ENCODE measurements at places on chromosomes 11 and 22. TPM values are rescaled to one million over a fixed set of nuclear protein-coding genes. Genes with fewer than 3 reads are reported as not detected.

Gene KDM4D
- total RNA-seq = 2.7 TPM

Gene OR5B21
- total RNA-seq = not detected

Gene NLRP6
- not detected for total RNA-seq

DNA sequence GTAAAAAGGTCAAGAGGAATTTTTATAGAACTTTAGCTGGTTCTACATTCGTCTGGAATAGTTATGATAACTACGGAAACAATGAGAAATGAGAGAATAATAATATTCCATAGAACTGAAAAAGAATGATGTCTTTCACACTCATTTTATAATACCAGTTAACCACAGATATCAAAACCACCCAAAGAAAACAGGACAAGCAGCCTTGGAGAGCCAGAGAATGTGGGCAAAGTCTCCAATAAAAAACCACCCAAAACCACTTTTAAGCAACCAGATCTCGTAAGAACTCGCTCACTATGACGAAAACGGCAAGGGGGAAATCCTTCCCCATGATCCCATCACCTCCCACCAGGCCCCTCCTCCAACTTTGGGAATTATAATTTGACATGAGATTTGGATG, 60.8 kb downstream of the ARHGAP32 start:
- H3K4me3 ChIP-seq = no peak overlapping the region
- no peak for DNase-seq
- H3K36me3 ChIP-seq = no peaks in the 10 kb centered on the region
- H3K4me1 ChIP-seq = no peaks in the 10 kb centered on the region
- H3K27ac ChIP-seq = no peak overlapping the region

DNA sequence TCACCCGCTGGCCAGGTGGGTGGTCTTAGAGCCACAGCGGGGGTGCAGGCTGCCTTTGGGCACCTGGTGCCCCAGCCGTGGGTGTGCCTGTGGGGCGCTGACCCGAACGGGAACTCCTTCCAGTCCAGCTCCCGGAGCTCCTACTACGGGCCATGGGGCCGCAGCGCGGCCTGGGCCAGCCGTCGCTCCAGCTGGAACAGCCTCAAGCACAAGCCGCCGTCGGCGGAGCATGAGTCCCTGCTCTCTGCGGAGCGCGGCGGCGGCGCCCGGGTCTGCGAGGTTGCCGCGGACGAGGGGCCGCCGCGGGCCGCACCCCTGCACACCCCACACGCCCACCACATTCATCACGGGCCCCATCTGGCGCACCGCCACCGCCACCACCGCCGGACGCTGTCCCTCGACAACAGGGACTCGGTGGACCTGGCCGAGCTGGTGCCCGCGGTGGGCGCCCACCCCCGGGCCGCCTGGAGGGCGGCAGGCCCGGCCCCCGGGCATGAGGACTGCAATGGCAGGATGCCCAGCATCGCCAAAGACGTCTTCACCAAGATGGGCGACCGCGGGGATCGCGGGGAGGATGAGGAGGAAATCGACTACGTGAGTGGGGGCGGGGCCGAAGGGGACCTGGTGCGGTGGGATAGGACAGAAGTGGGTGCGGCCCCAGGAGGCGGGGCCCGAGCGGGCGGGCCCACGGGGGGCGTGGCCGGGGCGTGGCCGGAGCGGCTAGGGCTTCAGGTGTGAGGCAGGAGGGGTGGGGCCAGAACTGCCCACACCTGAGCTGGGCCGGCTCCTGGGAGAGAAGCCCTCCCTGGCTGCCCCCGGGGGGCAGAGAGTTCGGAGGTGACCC, 91.5 kb downstream of the CACNA1I start:
- no peak for DNase-seq
- H3K27me3 ChIP-seq = peaks cover 4% of the 10 kb centered on the region
- no peak overlapping the region for H3K27ac ChIP-seq
- peaks cover 4% of the 10 kb centered on the region for H3K4me1 ChIP-seq
- H3K4me3 ChIP-seq = no peak overlapping the region
- no peaks in the 10 kb centered on the region for H3K36me3 ChIP-seq
